SJSA1 (cell line): ENCODE measurements at places on chromosomes 5 and 9.

DNA sequence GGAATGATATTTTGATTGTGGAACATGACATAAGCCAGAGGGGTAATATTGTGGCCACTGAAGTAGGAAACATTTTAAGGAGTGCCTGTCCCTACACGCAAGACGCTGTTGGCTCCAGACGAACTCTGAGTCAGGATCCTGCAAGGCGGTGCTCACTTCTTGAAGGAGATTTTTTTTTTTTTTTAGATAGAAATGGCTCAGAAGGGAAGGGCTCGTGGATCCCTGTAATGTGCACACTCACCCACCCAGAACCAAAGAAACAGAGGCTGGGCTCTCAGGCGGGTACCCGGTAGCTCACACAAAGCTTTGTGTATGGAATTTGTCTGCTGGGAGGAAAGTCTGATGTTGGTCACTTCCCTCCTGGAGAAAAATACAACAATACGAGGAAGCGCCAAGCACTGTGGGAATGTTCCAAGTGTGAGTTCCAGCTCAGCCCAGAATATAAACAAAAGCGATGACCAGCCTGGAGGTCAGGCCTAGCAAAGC lies 25.7 kb downstream of the RAPGEF1 start:
- peak; percentile 77 for DNase-seq

- DNase-seq = peak; percentile 97
Observed at GRCh38 chr5:159061179-159061796, 38.4 kb downstream of the EBF1 start.

DNA sequence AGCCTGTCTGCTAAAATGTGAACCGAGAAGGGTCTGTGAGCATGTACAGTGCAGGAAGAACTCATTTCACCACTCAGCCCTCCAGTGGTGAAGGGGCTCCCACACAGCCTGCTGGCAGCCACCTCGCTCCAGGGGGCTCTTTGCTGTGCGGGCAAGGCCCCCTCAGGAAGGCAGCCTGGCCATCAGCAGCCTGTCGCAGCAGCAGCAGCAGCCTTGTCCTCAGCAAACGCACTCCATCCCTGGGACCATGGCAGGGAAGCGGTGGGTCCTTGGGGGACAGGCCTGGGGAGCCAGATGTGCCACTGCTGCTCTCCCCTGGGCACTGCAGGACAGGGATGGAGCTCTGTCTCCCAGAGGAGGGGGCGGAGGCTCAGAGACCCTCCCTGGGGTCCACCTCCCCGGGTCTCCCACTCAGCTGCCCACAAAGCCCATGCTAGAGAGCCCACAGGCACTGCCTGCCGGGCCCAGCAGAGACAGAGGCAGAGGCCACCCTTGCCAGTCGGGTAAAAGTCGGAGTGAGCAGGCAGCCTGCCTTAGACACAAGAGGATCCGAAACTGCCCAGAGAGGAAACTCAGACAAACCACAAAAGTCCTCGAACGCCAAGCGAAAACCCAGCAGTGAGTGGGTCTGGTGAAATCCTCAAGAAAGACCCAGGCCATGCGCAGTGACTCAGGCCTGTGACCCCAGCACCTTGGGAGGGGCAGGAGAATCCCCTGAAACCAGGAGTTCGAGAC lies 8.0 kb downstream of the BRD3 start:
- DNase-seq = no peak

DNA sequence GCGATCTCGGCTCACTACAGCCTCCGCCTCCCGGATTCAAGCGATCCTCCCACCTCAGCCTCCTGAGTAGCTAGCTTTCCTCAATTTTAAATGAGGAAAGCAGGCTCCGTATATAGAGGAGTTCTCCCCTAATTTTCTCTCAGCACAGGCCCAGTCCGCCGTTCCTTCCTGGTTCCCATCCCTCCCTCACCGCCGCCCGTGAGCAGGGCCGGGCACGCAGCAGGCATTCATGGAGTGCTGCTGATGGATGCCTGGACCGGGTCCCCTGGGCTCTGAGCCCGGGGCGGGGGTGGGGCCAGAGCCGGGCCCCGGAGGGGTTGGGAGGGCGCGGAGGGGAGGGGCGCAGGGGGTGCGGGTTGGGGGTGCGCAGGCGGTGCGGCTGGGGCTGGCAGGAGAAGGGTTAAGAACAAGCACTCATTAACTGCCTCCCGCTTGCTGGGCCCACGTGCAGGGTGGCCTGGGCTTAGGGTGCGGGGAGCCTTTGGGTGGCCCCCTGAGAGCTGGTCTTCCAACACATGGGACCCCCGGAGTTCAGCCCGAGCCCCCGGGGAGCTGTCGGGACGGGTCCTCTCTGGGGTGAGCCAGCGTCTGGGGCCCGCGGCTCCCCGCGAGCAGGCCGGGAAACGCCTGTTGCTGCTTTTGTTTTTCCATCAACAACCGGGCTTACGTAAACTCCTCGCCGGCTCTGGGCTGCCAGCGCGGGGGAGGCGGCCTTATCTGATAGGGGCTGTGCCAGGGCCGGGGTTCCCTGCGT lies 33.7 kb downstream of the LHX2 start:
- DNase-seq = no peak

DNA sequence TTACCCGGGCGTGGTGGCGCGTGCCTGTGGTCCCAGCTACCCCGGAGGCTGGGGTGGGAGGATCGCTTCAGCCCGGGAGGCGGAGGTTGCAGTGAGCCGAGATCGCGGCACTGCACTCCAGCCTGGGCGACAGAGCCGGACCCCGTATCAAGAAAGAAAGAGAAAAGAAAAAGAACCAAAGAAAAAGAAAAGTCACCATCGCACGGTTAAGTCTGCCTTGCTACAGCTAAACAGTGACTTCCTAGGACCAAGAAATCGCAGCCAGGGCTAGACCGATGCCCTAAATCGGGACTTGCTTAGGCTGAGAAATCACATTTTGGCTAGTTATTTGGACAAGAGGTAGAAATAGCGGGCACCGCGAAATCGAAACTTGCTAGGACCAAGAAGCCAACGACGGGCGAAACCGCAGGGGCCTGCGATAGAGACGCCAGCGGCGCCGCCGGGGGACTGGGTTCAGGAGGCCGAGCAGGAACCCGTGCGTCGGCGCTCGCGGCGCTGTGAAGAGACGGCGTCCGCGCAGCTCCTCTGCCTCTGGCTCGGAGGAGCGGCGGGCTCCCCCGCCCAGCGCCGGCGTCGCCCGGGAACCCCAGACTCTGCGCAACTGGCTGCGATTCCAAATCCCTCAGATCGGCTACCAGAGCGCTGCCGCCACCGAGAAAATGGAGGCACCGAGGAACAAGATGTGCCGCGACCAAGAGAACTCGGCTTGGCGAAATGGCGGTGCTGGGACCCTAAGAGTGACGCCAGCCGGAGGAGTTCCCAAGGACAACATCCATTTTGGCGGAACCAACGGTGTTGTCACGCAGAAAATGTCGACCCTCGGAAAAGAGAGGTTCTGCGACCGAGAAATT lies 26.1 kb upstream of the ANXA2R start:
- peak; percentile 78 for DNase-seq

- DNase-seq = no peak
Observed at GRCh38 chr9:31799953-31800609, 584.4 kb upstream of the ACO1 start.

DNA sequence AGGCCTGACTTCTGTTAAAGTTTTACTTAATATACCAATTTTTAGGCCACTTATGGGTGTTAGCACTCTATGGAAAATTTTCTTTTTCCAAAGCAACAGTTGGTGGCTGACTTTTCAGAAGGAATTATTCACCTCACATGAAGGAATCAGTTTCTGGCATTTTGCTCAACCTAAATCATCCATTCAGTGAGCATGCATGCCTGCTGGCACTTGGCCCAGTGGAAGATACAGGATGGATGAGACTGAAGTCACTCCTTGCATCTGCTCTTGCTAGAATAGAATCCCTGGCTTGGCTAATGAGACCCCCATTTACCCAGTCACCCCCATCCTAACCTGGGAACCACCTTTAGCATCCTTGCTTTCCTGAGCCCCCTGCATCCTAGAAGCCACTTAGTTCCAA lies 131.7 kb downstream of the WDR41 start:
- DNase-seq = no peak

DNA sequence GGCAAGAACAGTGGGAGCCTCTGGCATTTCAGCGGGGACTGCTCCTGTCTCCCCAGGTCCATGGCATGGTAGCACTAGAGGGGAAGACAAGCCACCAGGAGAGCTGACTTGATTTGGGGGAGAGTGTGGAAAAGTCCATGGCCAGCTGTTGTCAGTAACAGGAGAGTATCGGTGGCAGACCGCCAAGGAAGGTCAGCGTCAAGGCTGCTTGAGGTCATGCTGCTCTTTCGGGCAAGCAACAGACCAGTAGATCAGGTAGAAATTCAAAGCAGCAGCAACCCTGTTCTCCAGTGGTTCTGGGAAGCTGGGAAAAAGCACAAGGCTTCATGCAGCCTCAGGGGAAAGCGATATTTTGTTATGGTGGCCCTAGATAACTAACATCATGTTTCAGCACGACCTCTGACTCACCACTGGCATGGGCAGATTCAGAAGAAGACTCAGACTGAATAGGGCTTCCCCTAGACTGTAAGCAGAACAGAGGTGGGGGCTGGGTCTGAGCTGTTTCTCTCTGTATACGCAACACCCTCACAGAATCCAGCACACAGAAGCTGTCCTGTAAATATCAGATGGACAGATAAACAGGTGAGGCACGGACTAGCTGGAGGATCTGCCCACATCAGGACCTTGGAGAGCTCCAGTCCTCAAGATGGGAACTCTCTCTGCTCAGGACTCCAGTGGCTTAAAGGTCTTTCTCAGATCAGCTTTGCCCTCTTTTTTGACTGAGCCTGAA lies 35.2 kb upstream of the PLEKHG4B start:
- peak; percentile 27 for DNase-seq

GRCh38 chr5:167716126-167716775 lies 575.2 kb upstream of the WWC1 start:
- peak; percentile 94 for DNase-seq

GRCh38 chr5:14901462-14902051 lies 30.0 kb upstream of the ANKH start:
- peak; percentile 97 for DNase-seq

- no peak for DNase-seq
Observed at GRCh38 chr5:174903172-174903732, 178.9 kb downstream of the MSX2 start.

- DNase-seq = no peak
Observed at GRCh38 chr5:5181650-5182324, 41.7 kb downstream of the ADAMTS16 start.

GRCh38 chr5:96709152-96709821 lies 47.1 kb downstream of the CAST start:
- DNase-seq = no peak

- DNase-seq = no peak
Observed at GRCh38 chr5:173781432-173781815, 106.7 kb upstream of the CPEB4 start.

DNA sequence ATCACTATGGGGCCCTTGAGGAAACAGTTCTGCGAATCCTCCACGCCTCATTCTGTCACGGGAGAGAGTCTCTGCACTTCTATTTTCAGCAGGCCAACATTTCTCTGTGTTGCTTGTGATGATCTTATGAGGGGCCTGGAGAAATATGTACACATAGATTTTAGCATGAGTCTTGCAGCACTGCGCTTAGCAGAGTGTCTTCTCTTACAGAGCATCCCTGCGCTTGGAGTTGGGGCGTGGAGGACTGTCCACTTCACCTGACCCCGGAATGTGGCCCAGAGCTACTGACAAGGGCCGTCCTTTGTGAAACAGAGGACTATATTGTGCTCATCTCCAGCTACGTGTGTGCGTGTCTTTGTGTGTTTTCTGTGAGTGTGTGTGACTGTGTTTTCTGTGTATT lies 428.2 kb upstream of the IRX4 start:
- DNase-seq = no peak

DNA sequence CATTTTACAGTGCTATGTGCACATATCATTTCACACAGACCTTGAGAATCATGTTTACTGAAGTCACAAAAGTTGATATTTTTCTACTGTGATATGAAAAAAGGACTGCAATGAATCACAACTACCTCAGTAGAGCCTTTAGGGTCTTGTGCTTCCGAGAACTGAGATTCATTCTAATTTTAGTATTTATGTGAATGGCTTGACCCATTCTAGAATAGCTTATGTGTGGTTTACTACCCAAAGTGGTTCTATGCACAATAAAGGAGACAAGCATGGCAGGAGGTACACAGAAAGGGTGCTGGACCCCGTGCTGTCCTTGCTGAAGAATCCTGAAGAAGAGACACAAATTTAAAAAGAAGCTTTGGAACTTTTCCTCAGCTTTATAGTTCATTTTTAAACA lies 28.2 kb downstream of the MEF2C start:
- no peak for DNase-seq

- no peak for DNase-seq
Observed at GRCh38 chr5:87398981-87399614, 13.6 kb downstream of the CCNH start.

DNA sequence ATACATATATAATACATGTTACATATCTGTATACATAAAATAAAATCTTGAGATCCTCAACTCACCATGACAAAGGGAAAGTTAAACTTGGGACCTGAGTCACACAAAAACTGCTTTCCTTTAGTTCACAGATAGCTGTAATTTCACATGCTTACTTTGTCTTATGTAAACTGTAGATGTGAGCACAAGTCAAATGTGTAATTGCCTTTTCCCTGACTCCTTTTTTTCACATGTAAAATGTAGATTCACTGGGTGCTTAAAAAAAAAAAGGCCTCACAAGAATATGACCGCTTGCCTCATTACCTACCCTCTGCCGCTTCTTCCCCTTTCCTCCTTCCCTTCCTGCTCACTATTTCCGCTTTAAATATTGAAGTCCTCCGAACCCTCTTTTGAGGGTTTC lies 21.9 kb upstream of the FAM169A start:
- no peak for DNase-seq

- DNase-seq = no peak
Observed at GRCh38 chr9:125964702-125965225, 217.6 kb downstream of the PBX3 start.

GRCh38 chr5:112560371-112560770 lies 141.3 kb upstream of the EPB41L4A start:
- no peak for DNase-seq

DNA sequence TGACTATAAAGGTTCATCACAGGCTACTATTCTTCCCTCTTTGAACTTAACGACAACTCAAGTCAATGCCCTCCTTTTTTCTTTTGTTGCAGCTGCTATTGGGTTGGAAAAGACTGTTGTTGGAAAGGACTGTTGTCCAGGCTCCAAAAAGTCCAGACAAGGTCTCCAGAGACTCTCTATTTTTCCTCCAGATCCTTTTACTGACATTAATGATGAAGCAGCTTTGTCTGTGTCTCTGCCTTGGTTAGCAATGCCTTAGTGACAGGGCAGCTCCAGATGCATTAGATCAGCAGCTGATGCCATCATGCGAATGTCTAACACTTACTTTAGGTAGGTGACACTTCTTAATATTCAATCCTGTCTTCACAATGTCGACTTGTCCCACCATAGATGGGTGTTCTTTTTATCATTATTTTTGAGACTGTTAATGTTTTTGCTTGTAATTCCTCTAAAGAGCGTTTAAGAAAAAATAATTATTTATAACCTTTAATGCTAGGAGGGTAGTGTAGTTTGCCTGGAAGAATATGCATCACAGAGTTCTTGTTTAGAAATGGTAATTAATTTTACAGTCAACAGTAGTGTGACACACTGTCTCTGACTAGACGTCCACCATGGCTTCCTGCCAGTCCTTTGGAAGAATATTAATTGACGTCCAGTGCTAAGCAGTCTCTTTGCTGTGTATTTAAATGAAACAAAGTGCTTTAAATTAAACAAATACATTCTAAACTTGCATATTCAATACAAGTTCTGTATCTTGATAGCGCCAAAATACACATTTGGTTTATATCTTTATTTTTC lies 492.2 kb downstream of the NR2F1-AS1 start:
- DNase-seq = no peak
